ENCODE measurements at places on chromosomes 12 and 14.

DNA sequence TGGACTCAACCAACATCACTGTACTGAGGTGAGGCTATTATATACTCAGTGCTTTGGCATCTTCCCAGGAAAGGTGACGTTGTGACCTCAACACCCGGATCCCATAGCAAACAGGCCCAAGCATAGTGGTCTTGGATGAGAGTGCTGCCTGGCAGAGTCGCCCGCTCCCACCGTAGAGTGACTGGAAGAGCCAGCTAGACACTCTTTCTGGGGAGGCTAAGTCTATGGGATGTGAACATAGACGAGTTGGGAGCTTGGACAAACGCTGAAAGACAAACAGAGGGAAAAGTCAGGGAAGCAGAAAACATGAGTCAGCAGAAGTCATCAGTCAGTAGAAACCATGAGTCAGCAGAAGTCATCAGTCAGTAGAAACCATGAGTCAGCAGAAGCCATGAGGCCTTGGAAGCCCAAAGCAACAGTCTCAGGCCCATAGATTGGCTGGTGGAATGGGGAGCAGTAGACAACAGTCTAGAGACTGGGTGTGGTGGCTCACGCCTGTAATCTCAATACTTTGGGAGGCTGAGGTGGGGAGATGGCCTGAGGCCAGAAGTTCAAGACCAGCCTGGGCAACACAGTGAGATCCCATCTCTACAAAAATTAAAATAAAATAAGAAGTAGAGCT lies 66.4 kb upstream of the MAP1LC3B2 start:
- DNase-seq: no peak

DNA sequence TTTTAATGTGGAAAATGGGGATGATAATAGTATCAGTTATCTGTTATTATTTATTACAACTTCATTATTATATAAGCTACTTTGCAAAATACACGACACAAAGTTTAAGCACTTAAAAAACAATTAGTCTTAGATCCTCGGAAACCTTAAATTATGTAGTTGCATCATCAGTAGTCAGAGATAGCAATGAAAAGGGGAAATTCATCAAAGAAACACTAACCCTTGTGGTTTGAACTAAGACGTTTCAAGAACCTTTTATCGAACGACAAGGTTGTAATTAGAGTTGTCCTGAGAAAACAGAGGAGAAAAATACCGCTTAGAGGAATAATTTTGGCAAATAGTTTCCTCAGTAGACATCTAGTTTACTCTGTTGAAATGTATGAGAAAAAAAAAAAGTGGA lies 198.5 kb downstream of the PTPRO start:
- DNase-seq: no peak

DNA sequence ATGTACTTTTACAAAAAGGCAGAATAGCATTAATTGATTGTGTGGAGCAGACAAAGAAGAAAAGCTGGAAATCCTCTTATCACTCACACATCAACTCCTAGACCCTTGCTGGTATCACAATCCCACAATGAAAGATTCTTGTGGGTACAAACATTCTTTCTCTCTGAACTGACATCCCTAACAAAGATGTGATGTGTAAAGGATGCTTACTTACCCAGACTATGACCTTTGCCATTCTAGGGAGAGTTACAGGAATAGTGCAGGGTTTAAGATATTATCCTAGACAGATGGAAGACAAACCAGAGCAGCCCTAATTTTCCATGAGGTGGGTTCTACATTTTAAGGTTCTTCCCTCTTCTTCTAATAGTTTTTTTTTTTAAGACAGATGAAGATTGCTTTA lies 60.4 kb upstream of the SLC6A15 start:
- no peak for DNase-seq

GRCh38 chr12:127179176-127179575 lies 1087.8 kb upstream of the TMEM132C start:
- DNase-seq: no peak

DNA sequence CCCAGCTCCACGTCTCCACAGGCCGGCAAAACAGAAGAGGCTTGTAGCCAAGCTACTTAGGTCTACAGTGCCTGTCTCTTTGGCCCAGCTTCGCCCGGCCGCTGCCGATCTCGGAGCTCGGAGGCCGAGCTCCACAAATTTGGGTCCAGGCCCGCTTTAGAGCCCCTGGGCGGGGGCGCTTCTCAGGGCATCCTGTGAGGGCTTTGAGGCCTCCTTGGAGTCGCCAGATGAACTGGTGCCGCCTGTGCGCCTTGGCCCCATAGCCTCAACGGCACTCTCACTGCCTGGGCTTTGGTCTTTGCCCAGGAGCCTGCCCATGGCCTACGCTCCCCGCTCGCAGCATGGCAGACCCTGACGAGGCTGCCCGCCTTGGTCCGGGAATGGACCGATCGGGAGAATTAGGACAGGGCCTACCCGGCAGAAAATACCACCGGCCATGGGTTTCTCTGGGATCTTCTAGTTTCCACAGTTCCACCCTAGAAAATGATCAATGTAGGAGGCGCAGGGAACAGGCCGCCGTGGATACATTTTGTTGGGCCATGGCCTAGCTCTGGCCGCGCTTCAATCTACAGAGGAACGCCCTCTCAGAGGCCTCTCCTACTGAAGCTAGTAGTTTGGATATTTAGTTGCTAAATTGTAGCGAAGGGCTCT lies 953 bp upstream of the NKX2-8 start:
- DNase-seq: no peak

DNA sequence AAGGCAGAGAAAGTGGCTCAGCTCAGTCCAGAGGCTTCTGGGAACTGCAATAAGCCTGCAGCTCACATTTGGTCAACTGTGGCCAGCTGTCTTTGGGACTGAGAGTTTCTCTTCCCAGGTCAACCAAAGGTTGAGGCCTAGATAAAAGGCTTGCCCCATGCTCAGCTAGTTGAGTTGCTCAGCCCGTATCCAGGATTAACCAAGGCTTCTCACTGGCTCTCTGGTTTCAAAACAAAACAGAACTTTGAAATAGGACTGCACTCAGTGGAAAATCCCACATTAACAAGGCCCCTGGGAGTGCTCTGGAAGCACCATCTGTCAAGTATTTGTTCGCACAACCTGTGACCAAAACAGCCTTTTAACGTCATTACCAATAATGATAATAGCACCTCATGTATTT lies 40.3 kb upstream of the NUAK1 start:
- no peak for DNase-seq

- DNase-seq: no peak
Observed at GRCh38 chr12:12791756-12792369, 6.4 kb downstream of the APOLD1 start.

DNA sequence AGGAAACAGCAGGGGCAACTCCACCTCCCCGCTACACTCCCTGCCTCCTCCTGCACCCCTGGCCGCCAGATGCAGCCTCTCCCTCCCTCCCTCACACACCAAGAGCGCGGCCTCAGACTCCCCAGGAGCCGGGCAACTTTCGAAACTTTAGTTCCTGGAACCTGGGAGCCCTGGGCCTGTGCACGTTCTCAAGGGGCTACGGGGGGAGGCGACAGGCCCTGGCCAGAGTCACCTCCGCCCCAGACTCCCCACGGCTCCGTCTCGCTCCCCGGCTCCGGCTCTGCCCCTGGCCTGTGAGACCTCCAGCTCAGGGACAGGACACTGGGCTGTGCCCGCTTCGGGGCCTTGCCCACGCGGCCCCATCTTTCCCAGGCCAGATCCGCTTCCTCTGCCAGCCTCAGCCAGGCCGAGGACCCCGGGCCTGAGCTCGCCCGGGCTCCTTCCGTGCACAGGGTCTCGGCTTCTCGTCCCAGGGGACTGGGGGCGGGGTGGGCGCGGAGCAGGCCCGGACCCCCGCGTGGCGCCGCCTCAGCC lies 5.5 kb downstream of the AMN start:
- DNase-seq: no peak

GRCh38 chr14:47332106-47332505 lies 343.3 kb downstream of the MDGA2 start:
- DNase-seq: no peak

DNA sequence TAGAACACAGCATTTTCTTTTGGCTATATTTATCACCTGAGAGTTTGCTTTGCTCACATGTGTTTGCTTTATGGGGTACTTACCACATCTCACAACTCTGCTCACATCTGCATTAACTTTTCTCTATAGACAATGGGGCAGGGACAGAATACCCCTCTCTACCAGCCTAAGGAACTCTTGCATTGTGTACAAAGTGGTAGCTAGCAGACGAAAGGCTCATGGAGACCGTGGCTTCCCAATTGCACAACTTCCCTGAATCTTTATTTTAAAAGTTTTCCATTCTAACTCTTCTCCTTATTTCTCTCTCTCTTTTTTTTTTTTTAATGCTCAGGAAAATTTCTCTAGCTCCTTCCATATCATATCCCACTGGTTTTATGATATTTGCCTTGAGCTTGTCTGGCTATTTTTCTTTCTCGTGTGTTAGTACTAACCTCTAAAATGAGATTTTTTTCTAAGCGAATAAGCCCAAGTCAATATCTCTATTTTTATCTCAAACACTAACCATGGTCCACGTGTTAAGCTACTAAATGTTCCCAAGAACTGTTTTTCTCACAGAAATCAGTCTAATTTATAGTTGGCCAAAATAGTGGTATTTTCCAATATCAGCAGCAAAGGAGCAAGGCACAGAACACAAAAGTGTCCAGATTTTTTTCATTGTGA lies 155.2 kb downstream of the STXBP6 start:
- no peak for DNase-seq

DNA sequence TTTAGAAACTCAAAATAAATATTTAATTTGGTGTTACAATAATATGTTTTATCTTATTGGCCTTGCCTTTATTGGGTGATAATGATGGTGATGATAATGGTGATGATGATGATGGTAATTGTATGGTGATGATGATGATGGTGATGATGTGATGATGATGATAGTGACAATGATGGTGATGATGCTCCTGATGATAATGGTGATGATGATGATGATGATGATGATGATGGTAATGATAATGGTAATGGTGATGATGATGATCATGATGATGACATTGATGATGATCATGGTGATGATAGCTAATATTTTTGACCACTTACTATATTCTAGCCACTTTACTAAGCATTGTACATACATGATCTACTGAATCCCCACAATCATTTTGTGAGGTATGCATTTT lies 1548.6 kb upstream of the TMEM132C start:
- no peak for DNase-seq

DNA sequence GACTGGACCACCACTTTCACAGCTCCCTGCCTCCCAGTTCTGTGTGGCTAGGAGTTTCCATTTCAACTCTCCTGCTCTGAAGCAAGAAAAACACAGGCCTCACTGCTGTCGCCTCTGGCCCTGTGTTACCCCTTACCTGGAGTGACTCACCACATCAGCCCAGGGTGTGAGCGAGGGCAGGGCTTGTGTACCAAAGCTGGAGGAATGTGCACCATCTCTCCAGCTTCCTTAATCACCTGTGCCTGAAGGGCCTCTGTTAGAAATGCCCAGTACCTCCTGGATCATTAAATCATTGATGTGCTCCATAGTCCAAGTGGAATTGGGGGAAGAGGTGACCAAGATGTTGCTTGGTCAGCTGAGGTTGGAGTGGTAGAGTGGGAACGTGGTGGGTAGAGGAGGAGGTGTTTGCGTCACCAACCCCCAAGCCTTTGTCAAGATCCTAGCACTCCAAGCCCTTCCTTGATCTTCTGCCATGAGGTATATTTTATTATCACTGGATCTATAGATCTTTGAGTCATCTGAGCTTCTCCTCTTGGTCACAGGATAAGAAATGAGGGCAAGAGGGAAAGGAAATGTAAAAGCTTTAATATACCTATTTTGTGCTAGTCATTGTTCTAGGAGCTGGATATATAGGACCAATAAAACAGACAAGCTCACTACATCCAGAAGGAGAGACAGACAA lies 51.3 kb downstream of the SSPN start:
- no peak for DNase-seq

GRCh38 chr12:89538897-89539296 lies 13.1 kb upstream of the POC1B start:
- no peak for DNase-seq

GRCh38 chr14:89348722-89349121 lies 68.3 kb downstream of the FOXN3 start:
- DNase-seq: no peak

DNA sequence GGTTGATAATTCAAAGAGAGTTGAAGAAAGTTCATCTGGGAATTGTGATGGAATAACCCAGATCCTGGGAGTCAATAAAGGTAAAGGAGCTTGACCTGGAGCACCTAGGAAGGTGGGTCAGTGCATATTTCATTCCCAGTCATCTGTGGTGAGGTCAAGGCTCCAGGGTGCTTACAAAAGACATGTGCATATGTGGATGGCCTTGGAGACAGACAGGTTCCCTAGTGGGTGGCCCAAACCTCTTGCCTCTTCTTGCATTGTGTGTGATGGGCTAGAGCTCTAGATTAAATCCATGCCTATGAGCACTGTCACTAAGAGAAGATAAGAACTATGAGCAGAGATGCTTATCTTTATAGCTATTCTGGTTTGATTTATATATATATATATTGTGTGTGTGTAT lies 75.5 kb upstream of the CISTR start:
- no peak for DNase-seq

DNA sequence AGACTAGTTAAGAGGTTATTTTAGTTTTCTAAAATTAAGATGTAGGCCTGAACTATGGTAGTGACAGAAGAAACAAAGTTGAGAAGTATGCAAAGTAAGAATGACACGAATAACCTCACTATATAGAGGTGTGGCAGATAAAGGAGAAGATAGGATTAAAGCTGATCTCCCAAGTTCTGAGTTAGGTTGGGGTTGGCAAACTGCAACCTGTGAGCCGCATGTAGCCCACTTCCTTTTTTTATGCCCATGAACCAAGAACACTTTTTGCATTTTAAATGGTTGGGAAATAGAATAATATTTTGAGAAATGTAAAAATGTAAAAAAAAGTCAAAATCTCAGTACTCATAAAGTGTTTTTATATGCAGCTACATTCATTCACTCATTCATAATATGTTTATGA lies 34.3 kb downstream of the KTN1 start:
- no peak for DNase-seq

DNA sequence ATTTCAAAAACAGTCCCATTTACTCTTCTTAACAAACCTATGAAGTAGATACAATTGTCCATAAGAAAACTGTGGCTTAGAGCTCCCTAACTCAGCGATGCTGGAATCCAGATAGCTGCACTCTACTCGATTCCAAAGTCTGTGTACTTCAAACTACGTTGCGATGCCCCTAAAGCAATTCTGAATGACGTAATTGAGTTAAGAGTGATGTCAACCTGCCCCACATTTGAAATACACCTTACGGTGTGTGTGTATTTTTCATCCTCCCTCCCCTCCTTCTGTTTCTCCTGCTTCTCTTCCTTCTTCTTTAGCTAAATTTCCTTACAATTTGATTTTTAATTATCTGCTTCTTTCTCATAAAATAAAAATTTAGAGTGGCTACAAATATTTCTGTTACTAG lies 31.9 kb upstream of the RAP1B start:
- DNase-seq: no peak

- no peak for DNase-seq
Observed at GRCh38 chr14:50805396-50805795, 25.6 kb downstream of the NIN start.

Measured in activated naive CD4-positive, alpha-beta T cell treated with anti-CD3 and anti-CD28 coated beads, Interleukin-2, amount 50 U/mL, for 72 hours (primary cell).